ENCODE measurements at places on chromosomes 5 and 9.

DNA sequence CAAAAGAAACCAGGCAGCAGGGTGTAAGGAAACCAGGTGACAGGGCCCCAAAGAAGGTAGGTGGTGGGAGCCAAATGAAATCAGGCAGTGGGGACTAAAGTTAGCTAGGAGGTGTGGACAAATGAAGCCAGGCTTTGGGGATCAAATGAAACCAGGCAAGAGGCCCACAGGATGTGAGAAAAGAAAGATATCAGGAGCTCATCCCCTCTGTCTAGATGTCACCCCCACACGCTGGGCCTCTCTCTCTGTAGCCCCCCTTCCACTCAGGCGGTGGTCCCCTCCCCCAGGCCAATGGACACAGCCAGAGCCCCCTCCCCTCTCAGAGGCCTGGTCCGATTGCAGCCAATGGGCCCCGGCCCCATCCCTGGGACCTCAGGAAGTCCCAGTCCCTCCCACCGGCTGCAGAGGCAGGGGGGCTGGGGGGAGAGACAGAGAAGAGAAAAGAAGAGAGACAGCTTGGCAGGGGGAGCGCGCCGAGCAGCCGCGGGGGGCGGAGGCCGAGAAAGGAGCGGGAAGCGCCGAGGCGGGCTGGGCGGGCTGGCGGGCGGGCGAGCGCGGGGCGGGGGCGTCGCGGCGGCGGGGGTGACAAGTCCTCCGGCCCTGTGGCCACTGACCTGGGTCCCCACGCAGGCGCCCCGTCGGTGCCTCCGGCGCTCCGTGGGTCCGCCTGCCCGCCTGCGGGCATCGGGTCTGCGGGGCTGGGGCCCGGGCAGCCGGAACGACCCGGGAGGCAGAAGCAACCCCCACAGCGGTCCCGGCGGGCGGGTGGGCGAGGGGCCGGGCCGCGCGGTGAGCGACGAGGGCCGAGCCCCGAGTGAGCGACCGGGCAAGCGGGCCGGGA lies 11.9 kb downstream of the CNTFR start:
- no peak for DNase-seq

DNA sequence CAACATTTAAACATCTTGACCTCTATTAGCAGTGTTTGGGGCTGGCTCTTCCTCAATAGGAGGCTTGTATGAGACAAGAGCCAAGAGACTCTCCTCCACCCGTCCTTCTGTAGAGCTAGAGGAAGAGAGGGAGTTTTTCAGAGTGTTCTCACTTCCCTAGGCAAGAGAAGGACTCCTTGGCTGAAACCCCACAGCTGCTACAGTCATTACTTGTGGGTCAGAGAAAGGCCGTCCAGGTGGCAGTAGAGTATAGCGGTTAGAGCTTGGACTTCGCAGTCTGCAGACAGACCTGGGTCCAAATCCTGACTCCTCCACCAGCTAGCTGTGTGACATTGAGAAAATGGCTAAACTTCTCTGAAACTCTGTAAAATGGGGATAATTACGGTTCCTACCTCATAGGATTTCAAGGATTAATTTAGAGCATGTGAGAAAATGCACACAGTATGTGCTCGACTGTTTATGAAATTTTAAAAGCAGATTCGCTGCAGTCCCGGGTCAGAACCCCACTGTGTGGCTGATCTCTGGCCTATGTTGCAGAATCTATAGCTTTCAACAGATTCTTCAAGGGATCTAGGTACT lies 80.8 kb upstream of the ARAP3 start:
- DNase-seq = no peak

- no peak for DNase-seq
These were observed 74.3 kb upstream of the SSBP2 start for GRCh38 chr5:81825237-81825636.

DNA sequence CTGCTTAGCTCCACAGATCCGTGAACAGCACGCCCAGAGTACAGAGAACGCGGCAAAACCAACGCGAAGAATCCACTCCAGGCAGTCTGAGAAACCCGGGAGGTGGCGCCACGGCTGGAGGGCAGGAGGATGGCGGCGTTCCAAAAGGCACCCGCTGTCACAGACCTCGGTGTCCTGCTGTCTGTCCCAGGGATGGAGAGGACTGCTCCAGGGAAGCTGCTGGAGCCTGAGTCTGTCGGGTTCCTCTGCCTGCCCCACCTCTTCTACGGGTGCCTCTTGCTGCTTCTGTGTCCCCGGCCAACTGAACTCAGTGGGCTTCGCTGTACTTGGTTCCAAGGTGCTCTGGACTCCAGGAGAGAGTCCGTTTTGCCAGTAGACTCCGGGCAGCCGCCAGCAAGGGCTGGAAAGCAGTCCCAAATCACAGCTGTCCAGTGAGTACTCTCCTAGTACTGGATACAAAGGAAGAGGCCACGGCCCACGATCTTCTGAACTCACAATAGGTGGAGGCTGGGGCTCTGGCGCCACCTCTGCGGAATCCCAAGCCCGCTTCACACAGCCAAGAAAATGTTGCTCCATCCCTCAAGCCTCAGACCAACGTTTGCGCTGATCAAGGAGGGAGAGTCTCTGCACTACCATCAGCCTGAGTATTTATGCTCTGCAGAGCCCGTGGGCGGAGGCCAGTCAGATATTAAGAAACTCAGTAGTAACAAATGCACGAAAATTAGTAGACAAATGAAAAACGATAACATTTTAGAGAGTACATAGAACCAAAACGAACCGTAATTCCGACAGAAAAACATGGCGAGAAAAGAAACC lies 440 bp downstream of the ANXA2R start:
- peak; percentile 51 for DNase-seq

DNA sequence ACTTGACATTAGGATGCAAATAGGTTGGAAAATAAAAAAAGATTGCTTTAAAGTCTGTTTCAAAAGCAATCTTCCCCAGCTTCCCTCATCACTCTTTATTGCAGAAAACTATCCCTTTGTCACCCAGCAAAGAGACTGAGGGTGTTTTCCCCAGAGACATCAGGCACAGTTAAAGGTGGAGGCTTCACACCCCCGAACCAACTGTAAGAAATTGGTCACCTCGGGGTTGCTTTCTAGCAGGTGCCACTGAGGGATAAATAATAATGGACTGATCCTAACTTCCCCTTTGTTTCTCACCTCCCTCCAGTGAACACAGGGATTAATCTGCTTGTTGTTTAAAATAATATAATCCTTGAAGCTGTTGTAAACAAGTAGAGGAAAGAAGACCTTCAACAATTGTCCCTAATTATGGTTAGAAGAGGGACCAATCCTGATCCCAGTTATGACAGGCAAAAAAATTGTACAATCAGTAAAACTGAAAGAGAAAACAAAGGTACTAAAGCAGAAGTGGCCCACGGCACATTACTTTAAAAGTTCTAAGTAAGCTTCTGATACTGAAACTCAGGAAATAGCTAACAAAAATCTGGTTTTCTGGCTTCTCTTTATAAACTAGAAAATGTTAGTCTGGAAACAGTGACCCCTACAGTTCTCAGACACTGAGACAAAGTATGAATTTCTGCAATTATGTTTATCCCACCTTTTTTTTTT lies 6.6 kb upstream of the PCSK1 start:
- DNase-seq = no peak

- peak; percentile 10 for DNase-seq
These were observed 27.8 kb upstream of the GRPEL2 start for GRCh38 chr5:149317281-149318048.

DNA sequence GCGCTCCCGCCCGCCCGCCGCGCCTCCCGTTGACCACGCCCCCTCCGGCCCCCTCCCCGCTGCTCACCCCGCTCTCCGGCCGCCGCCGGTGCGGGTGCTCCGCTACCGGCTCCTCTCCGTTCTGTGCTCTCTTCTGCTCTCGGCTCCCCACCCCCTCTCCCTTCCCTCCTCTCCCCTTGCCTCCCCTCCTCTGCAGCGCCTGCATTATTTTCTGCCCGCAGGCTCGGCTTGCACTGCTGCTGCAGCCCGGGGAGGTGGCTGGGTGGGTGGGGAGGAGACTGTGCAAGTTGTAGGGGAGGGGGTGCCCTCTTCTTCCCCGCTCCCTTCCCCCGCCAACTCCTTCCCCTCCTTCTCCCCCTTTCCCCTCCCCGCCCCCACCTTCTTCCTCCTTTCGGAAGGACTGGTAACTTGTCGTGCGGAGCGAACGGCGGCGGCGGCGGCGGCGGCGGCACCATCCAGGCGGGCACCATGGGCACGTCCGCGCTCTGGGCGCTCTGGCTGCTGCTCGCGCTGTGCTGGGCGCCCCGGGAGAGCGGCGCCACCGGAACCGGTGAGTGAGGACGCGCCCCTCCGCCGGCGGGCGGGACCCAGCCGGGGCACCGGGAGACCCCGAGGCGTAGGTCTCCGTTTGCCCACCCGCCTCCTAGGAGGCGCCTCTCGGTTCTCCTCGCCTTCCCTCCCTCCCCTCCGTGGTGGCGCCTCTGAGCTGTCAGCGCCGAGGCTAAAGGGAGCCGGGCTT lies at the start of gene VLDLR:
Gene VLDLR (plus strand): TSS at position 66 of the 739 bp plus-strand sequence. CDS start 403 bp downstream, at position 469.
- DNase-seq = no peak

GRCh38 chr9:91180240-91180929 lies 181.3 kb downstream of the AUH start:
- no peak for DNase-seq

GRCh38 chr9:128701227-128701854 lies 962 bp upstream of the PKN3 start:
- no peak for DNase-seq

GRCh38 chr5:40486437-40487275 lies 193.1 kb upstream of the PTGER4 start:
- DNase-seq = peak; percentile 13

DNA sequence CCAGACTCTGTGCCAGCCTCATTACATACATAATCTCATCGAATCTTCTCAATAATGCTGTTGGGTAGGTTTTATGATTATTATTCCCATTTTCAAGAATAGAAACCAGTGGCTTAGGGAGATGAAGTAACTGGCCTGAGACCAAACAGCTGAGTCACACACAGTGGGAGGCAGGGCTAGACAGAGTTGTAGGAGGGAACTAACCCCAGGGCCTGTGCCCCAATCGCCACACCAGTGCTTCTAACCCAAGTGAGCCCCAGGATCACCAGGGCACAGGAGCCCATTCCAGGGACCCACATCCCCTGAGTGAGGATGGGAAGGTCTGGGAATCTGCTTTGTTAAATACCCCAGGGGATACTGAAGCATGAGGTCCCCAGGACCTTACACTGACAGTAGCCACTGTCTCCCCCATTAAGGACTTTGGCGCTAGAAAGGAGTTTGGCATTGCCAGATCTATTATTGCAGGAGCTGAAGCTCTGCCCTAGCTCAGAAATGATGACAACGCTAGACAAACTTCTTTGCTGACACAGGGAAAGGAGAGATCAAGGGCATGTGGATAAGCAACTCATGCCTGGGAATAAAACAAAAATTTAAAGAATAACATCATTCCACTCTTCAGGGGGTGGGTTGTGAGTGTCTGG lies 63.8 kb upstream of the PPARGC1B start:
- DNase-seq = no peak

DNA sequence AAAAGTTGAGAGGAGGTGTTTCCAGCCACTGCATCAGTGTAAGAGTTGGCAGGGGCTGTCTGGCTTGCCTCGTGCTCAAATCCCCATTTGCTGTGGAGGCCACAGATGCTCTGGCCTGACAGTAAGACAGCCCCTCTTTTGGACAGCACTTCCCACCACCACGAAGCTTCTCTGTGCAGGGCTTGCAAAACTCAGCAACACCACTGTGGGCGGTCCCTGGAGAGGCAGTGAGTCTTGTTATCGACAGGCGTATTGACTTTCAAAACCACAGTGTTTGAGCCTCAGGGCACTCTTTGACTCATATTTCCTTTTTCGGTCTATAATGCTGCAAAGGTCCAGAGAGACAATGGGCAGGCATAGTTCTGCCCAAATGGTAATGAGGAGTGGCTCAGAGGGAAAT lies 539.5 kb downstream of the EBF1 start:
- no peak for DNase-seq

- DNase-seq = no peak
These were observed 19.9 kb downstream of the DTWD2 start for GRCh38 chr5:118968406-118968911.

GRCh38 chr5:54484219-54484894 lies 28.9 kb downstream of the HSPB3 start:
- no peak for DNase-seq

GRCh38 chr9:104144336-104144735 lies 50.2 kb downstream of the SMC2 start:
- no peak for DNase-seq

DNA sequence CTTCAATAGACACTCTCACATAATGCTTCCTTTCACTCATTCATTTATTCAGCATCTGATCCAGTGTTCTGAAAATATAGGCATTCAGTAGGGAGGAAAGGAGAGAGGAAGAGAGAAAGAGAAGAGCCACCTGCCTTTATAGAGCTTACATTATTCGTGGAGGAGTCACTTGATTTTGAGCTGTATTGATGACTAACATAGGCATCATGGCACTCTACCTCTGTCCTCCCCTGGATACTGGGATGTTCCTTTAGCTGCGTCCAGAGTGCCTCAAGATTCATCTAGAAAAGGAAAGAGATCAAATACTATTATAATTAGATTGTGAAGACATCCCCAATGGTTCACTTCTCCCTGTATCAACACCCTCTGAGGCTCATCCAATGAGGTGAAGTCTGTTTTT lies 345.1 kb downstream of the SPATA31D1 start:
- no peak for DNase-seq

GRCh38 chr5:172697123-172698121 lies 56.4 kb downstream of the NEURL1B start:
- DNase-seq = peak; percentile 80

- no peak for DNase-seq
These were observed 22.9 kb upstream of the PIK3R1 start for GRCh38 chr5:68192679-68193060.

- no peak for DNase-seq
These were observed 66.7 kb downstream of the PPARGC1B start for GRCh38 chr5:149796836-149797235.

DNA sequence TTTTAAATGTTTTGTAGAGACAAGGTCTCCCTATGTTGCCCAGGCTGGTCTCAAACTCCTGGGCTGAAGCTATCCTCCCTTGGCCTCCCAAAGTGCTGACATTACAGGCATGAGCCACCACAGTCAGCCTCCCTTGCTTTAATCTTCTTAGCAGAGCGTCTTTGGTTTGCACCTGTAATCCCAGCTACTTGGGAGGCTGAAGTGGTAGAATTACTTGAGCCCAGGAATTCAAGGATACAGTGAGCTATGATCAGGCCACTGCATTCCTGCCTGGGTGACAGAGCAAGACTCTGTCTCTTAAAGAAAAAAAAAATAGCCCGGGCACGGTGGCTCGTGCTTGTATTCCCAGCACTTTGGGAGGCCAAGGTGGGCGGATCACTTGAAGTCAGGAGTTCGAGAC lies 27.8 kb downstream of the UBE2D2 start:
- no peak for DNase-seq

GRCh38 chr5:179405054-179405416 lies 59.8 kb upstream of the ADAMTS2 start:
- no peak for DNase-seq

DNA sequence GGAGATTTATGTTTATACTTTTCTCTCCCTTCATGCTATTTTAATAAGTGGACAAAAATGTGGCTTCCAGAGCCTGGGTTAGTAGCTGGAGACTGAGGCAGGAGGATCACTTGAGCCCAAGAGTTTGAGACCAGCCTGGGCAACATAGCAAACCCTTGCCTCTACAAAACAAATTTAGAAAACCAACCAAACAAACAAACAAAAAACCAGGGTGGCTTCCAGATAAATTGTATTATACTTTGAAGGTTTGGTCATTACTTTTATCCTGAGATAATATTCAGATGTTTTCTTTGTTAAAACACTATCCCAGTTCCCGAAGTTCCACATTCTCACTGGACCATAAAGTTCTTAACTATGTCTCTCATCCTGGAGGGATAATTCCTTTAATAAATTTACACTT lies 46.0 kb downstream of the ALDH1A1 start:
- no peak for DNase-seq

- no peak for DNase-seq
These were observed 45.3 kb downstream of the FBXW11 start for GRCh38 chr5:171961117-171961516.

Measured in activated CD4-positive, alpha-beta T cell treated with anti-CD3 and anti-CD28 coated beads, Interleukin-2, amount 50 U/mL, for 24 hours (primary cell).